ENCODE measurements at places on chromosomes 2 and 18.

- DNase-seq, result peak; percentile 64
Measured at GRCh38 chr18:62505669-62506494, 16.9 kb upstream of the ZCCHC2 start.

DNA sequence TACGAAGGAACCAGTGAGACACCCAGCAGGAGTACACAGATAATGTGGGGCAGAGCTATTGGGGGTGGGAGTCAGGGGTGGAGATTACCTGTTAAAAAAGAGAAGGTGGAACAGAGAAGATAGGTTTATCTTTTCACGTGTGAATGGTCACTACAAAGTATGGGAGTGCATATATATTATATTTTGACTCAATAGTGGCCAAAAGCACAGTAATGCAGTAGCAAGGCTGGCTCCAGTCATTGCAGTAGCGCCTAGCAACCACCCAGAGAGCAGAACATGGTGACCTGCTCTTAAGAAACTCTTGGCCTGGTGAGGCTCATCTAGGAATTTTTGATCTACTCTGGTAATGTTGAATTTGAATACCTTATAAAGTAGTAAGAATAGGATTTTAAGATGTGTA, 1.0 kb downstream of the IMPACT start:
- DNase-seq, result no peak

GRCh38 chr2:201887773-201888425, 81.6 kb downstream of the CDK15 start:
- no peak for DNase-seq

- no peak for DNase-seq
Measured at GRCh38 chr2:46821600-46821999, 94.0 kb downstream of the MCFD2 start.

DNA sequence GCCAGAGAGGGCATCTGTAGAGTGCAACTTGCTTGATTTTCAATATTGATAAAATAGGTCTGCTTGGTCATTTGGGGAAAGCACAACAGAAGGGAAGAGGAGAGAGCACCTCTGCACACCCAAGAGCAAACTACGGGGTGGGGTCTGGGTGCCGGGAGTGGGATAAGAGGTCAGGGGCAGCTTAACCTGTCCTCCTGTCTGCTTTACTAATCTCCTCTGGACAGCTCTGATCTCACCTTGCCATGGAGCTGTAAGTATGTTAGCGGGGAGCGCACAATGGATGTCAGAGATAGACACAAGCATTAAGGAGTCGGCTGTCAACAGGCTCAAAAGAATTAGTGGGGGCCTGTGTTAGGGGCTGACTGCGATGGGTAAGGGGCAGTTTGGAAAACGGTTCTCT, 328.7 kb downstream of the CYRIA start:
- DNase-seq, result no peak

- no peak for DNase-seq
Measured at GRCh38 chr2:12555012-12555645, 161.6 kb upstream of the TRIB2 start.

- DNase-seq, result no peak
Measured at GRCh38 chr18:24153397-24153796, 14.5 kb downstream of the CABYR start.

- DNase-seq, result no peak
Measured at GRCh38 chr2:152376385-152376784, 41.4 kb downstream of the FMNL2 start.

DNA sequence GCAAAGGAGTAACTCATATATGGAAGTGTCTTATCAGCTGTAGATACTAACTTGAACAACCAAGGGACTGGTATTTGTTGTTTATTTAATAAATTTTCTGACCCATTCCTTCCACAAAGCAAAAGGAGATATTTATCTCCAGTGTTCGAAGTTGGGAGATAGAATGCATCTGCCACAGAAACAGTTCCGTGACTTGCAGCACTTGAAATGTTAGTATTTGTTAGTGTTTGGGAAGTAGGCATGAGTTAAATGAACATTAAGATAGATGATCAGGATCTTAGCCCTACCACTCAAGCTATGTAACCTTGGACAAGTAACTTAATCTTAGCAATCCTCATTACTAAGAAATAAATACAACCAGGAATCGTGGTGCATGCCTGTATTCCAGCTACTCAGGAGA, 12.1 kb upstream of the SULT1C4 start:
- DNase-seq, result no peak

Measured in germinal center (tissue), 1 donor.